Cortex of kidney (tissue), 1 donor: ENCODE measurements at places on chromosomes 6 and 20.

DNA sequence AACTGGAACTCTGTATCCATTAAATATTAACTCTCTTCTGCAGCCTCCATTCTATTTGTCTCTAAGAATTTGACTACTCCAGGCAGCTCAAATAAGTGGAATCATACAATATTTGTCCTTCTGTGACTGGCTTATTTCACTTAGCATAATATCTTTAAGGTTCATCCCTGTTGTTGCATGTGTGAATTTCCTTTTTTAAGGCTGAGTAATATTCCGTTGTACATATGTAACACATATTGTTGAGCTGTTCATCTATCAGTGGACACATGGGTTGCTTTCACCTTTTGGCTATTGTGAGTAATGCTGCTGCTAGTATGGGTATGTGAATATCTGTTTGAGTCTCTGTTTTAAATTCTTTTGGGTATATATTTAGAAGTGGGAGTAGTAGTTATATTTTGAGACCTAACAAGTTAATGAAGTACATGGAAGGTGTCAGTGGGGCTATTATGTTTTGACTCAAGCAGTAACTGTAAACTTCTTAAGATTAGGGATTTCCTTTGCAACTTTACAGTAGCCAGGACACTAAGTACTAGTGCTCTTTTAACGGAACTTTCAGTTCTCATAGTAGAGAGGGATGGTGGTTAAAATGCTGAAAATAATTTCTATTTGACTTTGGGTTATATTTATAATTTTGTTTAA, 29.7 kb upstream of the TMEM217 start:
- DNase-seq = no peak

GRCh38 chr6:87926687-87927086, 121.0 kb upstream of the SPACA1 start:
- no peak for DNase-seq

DNA sequence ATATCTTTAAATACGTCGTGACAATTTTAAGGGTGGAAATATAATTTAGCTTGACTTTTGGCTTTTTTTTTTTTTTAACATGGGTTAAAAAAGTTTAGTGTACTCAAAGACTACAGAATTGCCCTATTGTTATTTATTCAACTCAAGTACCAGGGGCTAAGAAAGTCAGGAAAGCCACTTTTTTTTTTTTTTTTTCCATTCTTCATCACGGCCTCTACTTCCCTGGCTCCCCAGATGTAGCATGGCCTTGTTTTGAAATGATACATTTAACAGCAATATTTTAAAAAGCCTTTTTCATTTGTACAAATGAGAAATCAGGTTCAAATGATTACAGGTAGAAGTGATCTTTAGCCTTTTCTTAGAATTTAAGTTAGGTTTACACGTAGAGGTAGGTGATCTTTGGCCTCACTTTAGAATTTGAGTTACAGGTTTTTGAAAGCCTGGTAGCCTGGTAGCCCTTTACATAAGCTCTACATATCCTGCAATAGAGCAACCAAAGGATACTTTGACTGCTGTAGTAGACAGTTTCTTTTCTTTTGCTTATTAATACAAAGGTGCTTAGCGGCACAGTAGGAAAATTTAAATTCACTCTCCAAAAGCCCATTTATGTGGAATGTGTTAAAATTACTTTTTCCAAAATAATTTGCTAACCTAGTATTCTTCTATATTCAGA, 160.5 kb upstream of the MMS22L start:
- no peak for DNase-seq

DNA sequence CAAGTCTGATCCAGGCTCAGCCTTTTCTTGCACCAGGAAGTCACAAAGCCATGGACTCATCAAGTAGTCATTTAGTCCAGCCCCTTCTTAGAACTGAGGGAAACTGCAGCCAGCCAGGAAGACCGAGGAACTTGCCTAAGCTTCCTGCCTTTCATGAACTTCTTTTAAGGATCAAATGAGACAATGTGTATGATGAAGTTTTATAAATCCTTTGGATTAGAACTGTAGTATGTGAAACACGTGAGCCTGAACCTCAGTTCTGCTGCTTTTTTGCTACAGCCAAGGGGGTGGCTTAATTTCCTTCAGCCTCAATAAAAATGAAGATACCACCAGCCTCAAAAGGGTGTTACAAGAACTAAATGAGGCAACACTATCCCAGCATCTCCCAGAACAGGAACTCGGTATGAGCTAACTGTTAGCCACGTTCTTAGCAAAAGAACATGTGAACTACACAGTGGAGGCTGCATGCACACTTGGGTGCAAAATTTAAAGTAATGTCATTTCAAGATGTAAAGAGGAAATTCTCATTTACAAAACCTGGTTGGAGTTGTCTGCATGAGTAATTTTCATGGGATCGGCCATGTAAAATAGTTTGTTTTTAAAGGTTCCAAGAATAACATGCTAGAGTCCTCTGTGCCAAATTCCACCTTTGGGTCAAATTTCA, 76.0 kb upstream of the TBC1D7 start:
- DNase-seq = no peak

DNA sequence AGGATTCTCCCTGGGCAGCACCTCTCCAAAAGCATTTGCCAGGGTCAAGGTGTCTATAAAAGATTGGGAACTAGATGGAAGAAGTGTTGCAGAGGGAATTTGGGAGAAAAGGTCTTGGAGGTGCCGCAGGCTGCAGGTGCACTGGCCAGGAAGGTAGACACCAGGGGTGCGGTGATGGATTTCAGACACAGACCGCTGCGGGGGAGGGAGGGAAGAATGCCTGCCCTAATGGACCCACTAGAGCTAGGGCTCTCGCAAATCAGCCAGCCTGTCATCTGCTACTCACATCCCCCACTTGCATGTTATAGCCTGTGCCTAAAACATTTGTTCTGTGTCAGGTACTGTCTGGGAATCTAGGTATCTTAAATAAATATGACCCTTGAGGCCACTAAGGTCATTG, 193.6 kb upstream of the SLC24A3 start:
- no peak for DNase-seq

GRCh38 chr6:30744054-30744805, at the start of gene IER3:
TSS of gene IER3 (minus strand) at chr6:30744547. CDS start at chr6:30744518, 29 bp downstream.
- DNase-seq = no peak

DNA sequence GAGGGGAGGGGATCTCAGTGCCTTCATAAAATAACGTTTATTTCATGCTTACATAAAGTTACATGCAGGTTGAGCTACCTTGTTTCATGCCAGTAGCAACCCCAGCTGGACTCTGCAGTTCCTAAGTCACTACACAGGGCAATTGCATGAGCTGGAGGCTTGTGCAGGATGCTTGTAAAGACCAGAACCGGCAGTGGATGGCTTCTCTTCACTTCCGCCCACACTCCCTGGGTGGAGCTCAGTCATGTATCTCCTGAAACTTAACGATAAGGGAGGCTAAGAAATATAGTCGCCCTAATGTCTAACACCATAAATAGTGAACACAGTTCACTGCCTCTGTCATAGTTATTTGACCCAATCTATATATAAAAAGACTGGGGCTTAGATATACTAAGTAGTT, 99.4 kb upstream of the RAB32 start:
- no peak for DNase-seq

DNA sequence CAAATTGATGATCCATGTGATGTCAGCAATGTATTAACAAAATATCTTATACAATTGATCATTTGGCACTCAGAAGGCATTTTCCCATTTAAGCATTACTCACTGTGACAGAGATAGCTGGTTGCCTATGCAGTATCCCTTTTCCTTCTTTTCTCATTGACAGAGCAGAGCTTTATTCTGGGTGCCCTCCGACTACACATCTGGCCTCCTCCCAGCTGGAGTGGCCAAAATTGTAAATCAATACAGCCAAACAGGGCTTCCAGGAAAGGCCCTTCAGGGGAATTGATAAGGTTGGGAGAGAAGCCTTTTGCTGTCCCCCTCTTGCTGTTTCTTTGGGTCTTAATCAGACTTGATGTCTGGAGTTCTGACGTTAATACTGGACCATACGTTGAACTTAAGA, 9.6 kb upstream of the BLOC1S5 start:
- DNase-seq = no peak

- DNase-seq = no peak
Observed at GRCh38 chr6:108710030-108710429, 138.2 kb upstream of the ARMC2 start.

DNA sequence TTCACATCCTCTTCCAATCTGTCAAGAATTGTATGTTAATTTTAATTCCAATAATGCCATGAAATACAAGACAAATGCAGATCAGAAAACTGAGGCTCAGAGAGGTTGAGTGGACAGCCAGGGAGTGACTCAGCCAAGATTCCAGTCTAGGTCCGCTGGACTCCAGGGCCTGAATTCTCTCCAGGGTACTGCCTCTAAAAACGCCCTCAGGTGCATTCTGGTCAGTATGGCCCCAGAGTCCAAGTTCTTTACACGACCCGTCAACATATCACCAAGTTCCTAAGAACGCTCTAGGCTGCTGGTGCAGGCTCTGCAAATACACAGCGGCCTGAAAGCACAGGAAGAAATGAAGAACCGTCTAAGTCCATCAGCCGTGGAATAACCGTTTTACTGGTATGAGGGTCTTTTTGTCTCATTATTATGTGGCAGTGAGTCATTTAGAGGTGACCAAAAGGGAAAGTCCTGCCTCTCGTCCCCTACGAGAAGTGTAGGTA, 709 bp upstream of the ASXL1 start:
- peak; percentile 7 for DNase-seq

GRCh38 chr6:112620812-112621569, 273.9 kb downstream of the RFPL4B start:
- no peak for DNase-seq

DNA sequence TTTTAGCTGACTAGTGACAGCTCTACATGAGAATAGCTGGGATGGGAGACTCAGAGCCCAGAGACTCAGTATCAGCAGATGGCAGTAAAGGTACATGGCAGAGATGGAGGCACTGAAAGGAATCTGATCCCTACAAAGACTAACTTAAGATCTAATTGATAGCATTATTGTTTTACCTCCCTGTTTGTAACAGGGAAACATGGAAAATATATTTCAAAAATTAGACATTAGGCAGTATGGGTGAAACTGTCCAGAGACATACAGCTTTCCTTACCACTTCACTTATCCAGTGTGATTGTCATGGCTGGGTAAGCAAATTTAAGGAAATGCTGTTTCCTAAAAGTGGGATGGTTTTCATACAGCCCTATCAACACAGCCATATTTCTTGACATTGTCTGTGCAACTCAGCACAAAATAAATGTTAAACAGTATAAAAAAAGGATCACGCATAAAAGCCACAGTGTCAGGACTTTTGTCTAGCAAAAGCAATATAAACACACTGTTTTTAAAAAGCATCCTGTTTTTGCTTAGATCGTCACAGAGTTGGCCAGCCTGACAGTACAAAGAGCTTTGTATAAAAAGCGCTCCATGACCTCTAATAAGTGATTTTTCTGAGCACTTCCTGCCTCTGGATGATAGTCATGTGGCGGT, 376.9 kb downstream of the PHF3 start:
- DNase-seq = no peak

- DNase-seq = no peak
Observed at GRCh38 chr6:15362274-15363160, 116.6 kb downstream of the JARID2 start.

GRCh38 chr6:154931711-154932424, 63.2 kb upstream of the TIAM2 start:
- DNase-seq = no peak

GRCh38 chr6:21885532-21886114, 292.1 kb downstream of the SOX4 start:
- no peak for DNase-seq

GRCh38 chr20:63955281-63955826, 862 bp downstream of the UCKL1 start:
- DNase-seq = no peak

GRCh38 chr6:4287811-4288244, 152.5 kb upstream of the ECI2 start:
- DNase-seq = no peak

- no peak for DNase-seq
Observed at GRCh38 chr6:66555082-66555481, 848.1 kb upstream of the EYS start.

GRCh38 chr6:125257351-125257750, 44.4 kb downstream of the HDDC2 start:
- no peak for DNase-seq

DNA sequence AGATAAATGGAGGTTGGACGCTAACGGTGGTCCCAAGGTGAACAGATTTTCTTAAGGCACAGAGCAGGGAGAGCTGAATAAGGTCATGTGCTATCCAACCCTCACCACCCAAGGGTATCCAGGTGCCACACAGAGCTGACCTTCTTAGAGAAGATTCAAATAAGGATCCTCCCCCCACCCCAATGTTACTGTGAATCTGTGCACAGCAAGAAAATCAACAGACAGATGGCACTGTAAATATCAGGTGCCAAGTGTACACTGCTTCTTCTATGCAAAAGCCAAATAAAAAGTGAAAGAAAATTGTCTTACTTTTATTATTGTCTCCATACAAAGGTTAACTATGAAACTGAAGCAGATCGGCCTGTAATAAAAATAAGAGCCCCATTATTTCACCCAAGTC, 96.9 kb downstream of the PAK5 start:
- no peak for DNase-seq

GRCh38 chr6:131135244-131136020, at the start of gene AKAP7:
TSS of gene AKAP7 (plus strand) at chr6:131135467. CDS start at chr6:131135764, 297 bp downstream.
- DNase-seq = peak; percentile 30

- DNase-seq = no peak
Observed at GRCh38 chr6:42786525-42786985, 4.7 kb downstream of the BICRAL start.

DNA sequence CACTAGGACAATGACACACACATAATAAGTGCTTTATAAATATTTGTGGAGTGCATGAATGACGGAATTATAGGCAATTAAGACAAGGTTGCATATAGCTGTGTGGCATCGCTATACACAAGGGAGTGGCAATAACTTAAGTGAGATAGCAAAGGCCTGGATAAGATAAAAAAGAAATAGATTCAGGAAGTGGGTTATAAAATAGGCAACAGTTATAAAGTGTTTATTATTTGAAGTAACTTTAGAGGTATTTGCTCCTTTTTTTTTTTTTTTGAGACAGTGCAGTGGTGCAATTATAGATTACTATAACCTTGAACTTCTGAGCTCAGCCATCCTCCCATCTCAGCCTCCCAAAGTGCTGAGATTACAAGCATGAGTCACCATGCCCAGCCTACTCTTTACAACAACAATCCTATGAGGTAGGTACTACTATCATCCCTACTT, 75.9 kb upstream of the LOC128125822 start:
- DNase-seq = no peak

- DNase-seq = no peak
Observed at GRCh38 chr6:159104931-159105330, 60.1 kb upstream of the TAGAP start.
